Fibroblast of villous mesenchyme (primary cell): ENCODE measurements at places on chromosomes 1 and 21. TPM values are rescaled to one million over a fixed set of nuclear protein-coding genes. Genes with fewer than 3 reads are reported as not detected.

DNA sequence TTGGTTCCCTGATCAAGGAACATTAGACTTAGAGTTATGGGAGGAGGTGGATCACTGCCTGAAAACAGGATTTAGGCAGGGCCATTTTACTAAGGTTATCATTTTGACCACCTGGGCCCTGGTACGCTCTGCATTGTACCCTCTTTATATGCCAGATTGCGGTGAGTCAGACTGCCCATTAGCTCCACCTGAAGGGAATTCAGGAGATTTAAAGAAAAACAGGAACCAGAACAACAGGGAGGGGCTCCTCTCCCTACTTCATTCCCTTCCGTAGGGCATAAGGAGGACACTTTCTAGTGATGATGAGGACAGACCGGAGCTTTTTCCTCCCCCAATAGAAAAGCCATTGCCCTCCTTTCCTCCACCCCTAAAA, 20.6 kb upstream of the ITLN1 start:
- DNase-seq, result no peak

GRCh38 chr1:53552146-53552861, 93.1 kb downstream of the DMRTB1 start:
- no peak for DNase-seq

ANGPTL3 gene
- total RNA-seq, result under 0.01 TPM in 1 of 2 replicates, not detected in the other

ROR1 gene
- total RNA-seq, result 8.6 and 10.3 TPM in 2 replicates

OVAAL gene
- total RNA-seq, result not detected in 2 replicates
